ENCODE measurements at places on chromosomes 11 and 22.
A peak's percentile ranks its signal among the peaks of the same experiment; 100 is the strongest.

DNA sequence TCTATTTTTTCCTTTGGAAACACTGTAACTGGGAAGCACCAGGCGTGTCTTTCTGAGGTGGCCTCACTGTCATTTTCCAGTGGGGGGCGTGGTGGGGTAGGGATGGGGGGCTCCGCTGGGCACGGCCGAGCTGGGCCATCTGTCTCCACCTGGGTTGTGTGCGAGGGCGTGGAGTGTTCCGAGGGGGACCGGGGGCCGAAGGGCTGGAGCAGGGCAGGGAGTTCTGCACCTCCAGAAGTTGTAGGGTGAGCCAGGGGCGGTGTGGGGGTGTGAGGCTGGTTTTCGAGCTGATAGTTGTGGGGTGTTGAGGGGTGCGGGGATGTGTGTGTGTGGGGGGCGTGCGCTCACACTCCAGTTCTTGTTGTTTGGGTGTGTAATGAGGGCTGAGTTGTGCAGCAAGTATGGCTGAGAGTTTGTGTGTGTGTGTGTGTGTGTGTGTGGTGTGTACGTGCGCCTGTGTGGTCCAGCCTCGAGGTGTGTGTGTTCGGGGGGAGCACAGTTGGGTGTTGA, 10.8 kb downstream of the YPEL4 start:
- no peak for DNase-seq

DNA sequence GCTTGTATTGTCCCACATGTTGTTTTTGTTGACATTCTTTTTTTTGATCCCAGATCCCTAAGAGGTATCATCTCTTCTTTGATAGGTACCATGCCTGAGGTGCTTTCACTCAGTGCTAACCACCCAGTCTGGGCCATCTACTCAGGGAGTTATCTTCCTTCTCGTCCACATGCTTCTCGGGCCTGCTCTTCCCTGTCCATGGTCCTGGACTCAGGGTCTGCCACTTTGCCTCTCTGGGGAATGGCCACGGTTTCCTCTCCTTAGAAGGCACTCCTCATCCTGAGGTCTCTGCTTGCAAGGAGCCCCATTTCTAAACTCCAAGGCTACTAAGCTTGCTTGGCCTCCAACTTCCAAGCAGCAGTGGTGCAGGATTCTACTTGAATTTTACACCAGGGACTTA, 227.0 kb upstream of the NCAM1 start:
- peak; percentile 43 for DNase-seq

- no peak for DNase-seq
Observed at GRCh38 chr11:113504071-113504470, 28.9 kb upstream of the DRD2 start.

DNA sequence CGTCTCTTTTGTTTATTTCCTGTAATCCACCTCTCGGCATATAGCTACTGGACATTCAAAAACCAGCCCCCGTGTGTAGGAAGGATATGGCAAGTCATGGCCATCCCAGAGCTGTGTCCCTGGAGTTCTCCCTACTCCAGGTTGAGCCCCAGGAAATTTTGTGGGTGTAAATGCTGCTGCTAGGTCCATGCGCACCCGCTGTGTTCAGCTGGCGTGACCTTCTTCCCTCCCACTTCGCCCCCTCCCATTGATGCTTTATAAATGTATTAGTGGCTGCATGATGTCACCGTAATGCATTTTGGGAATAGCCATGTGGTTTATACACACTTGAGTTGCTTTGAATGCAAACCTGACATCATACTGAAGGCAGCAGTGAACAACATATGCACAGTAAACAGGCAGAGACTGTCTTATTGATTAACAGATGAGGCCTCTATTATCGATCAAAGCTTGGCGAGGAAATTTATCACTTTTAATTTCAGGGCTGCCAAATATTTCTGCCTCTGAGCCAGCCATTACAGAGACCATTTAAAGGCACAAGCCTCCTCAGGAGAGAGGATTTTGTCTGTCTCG, 113.6 kb upstream of the NNMT start:
- DNase-seq = no peak

DNA sequence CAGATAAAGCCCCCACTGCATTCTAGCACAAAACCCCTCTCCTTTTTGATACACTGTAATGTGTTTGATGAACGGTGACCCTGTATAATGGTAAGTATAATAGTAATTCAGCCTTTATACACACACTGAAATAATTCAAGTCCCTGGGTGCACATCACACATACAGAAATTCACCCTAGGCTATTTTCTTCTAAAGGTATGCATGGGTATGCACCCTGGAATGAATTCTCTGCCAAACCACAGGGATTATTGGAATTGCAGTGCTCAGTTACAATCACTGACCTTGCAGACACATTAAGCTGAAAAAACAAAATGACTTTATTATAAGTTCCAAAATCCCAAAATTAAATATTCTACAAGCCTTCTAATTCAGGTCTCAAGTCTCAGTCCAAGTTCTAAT, 245.9 kb upstream of the FAT3 start:
- no peak for DNase-seq

- no peak for DNase-seq
Observed at GRCh38 chr11:122509091-122509490, 146.4 kb upstream of the UBASH3B start.

GRCh38 chr22:21642584-21643448, 714 bp downstream of the SDF2L1 start:
- no peak for DNase-seq

GRCh38 chr11:57466680-57467079, 6.4 kb downstream of the RTN4RL2 start:
- no peak for DNase-seq

GRCh38 chr11:122655527-122656072, at the start of gene UBASH3B:
Gene UBASH3B, plus strand, starts transcription at chr11:122655722. Its CDS starts 328 bp downstream, at chr11:122656050.
- peak; percentile 93 for DNase-seq

DNA sequence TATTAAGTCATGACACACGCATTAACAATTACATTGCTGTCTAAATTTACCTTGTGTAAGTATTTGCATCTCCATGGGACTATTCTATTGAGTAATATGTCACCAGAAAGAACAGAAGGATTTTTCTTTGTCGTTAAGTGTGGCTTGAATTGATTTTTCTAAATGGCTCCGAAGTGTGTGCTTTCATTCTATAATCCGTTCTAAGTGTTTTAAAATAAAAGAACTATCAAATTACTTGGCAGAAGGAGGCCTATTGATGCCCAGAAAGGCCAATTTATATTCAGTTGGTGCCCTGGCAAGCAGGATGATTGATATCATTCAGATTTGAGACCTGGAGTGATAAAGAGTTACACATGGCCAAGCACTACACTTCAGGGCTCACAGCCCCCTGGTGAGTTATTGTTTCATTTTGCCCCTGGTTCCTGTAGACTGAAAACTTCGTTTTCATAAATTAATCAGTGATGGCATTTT, 538.9 kb upstream of the ANO5 start:
- DNase-seq = no peak

DNA sequence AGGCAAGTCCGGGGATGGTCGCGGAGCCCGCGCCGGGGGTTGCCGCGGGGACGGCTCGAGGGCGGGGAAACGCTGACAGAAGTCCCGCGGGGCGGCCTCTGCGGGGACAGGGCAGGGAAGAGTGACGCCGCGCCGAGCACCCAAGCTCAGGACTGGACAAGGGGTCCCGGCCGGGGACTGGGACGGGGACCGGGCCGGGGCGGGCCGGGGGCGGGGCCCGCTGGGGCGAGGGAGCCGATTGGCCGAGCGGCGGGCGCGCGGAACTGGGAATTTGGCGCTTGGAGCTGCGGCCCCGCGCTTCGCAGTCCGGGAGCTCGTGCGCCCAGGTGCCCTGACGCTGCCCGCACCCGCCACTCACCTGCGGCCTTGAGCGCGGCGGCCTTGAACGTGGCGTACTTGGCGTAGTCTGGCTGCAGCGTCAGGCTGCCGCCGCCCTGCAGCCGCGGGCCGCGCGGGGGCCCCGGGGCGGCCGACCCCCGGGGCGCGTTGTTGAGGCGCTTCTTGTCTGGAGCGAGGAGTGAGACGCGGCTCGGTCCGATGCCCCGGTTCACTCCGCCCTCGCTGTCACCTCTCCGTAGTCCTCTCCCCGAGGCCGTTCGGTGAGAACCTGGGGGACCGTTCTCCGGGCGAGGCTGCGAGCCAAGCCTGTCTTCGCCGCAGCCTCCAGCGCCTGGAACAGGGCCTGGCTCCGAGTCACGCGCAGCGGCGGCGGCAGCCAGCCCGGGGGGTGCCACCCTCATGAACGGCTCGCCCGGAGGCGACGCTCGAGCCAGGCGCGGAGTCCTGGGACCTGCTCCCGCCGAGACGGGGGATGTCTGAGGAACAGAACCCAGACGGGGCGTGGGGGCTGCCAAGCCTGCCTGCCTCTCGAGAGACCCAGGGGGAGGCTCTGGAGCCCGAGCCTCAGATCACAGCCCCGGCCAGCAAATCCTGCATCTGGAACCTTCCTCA, 4.5 kb downstream of the SHISA8 start:
- DNase-seq = peak; percentile 58

DNA sequence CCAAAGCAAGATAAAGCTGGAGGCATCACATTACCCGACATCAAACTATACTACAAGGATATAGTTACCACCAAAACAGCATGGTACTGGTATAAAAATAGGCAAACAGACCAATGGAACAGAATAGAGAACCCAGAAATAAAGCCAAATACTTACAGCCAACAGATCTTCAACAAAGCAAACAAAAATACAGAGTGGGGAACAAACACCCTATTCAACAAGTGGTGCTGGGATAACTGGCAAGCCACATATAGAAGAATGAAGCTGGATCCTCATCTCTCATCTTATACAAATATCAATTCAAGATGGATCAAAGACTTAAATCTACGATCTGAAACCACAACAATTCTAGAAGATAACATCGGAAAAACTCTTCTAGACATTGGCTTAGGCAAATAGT, 50.0 kb upstream of the CLTCL1 start:
- DNase-seq = no peak

- DNase-seq = no peak
Observed at GRCh38 chr11:109148669-109149068, 273.3 kb upstream of the C11orf87 start.

- no peak for DNase-seq
Observed at GRCh38 chr11:40290171-40290631, 1169.3 kb downstream of the LRRC4C start.

DNA sequence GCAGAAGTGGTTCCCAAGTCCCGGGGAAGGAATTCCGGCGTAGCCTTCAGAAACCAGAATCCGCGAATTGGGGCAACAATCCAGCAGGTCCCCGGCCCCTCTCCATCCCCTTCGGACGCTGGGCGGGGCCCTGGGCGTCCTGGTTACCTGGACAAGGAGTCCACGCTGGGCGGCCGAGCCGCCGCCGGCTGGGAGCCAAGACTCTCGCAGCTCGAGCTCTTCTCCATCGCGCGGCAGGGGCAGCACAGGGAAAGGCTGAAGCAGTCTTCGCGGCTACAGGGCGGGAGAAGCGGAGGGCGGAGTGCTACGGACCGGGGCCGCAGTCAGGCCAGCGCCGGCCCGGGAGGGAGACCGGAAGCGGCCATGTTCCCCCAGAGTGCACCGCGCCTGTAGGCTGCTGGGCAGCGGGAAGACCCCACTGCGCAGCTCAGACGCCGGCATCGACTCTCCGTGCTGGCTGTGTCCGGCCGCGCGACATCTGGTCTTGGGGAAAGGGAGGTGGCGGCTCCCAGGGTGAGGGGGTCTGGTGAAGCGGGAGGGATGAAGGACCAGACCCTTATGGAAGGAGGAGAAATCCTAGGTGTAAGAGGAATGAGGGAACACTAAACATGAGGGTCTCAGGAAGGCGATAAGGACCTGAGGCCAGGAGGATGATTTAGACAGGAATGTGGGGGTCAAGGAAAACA, at the start of gene MTMR2:
TSS of gene MTMR2 (minus strand) at position 380 of the 686 bp plus-strand sequence. CDS start at position 227, 153 bp downstream.
- DNase-seq = peak; percentile 89

DNA sequence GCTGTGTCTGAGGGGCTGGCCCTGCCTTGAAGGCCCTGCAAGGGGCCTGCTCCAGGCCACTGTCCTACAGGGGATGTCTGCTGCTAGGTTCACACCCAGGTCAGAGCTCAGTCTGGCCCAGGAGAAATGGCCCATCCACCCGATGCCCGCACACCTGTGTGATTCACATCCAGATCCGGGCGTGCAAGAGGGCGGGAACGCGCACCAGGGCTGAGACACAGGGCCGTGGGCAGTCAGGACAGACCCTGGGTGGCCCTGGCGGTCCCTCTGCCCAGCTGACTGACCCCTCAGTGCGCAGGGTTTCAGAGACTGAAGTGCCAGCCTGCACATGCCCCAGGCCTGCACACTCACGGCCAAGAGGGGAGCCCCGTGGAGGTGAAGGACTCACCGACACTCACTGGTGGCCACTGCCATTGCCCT, 7.4 kb downstream of the TOLLIP start:
- peak; percentile 15 for DNase-seq

DNA sequence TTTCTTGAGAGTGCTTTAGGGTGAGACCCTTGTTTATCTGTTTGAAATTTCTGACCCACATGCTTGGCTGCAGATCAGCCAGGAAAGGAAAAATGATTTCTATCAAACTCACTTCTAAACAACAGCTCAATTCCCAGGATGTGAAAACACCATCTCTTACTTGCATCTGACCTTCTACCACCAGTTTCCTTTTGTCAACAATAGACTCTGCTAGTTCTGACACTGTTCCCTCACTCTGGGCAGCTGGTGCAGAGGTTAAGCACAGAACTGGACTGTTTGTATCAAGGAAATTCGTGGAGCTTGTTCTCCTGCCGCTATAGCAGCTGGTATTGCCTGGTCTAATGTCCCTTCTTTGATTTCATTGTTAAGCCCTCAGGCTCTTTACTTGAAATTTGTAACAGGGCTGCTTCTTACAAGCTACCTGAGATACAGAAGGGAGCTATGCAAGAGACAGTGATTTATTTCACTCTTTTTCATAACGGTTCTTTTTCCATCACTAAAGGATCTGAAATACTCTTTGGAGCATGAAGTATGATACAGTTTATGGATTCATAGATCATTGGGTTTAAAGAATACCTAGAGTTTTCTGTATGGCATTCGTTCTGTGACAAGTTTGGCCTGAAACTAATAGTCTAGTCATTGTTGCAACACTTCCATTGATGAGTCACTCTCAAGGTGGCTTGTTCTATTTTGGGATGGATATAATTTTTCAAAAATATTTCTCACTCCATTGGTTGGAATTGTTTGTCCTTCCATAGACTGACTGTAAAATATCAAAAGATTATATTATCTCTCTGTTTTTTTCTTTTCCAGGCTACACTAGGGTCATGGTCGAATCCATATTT, 178.2 kb upstream of the ZC3H12C start:
- DNase-seq = no peak

- DNase-seq = no peak
Observed at GRCh38 chr11:123672568-123672967, 18.1 kb upstream of the SCN3B start.

DNA sequence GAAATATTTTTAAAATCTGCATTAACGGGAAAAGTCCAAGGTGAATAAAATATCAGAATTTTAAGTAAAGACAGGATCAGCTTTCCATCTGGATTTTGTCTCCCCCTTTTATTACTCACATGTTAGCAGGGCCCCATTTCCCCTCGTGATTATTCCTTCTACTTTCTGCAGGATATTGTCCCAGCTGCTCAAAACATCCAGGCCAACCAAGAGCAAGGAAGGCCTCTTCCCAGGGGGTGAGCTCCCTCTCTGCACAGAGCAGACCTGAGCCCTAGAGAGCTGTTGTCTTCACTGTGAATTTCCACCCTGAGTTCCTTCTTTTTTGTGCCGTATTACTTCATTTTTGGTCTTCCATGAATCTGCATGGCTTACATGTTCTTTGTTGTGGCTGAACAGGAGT, 3.7 kb upstream of the TMPRSS13 start:
- DNase-seq = no peak
